Stimulated activated naive B cell treated with anti-CD40 and anti-IgM and Interleukin-4, amounts not matched to agents 10 μg/mL and 1 μg/mL and 100 μg/mL, for 72 hours (primary cell): ENCODE measurements at places on chromosomes 2 and 18.

DNA sequence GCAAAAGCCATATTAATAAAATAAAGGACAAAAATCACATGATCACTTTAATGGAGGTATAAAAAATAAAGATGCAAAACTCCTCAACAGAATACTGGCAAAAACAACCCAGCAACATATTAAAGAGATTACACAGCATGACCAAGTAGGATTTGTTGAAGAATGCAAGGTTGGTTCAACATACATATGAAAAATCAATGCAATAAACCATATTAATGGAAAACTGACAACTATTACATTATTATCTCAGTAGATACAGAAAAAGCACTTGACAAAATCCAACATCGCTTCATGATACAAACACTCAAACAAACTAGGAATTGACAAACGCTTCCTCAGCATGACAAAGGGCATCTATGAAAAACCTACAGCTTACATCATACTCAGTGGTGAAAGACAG lies 76.7 kb downstream of the CRACDL start:
- no peak for DNase-seq

DNA sequence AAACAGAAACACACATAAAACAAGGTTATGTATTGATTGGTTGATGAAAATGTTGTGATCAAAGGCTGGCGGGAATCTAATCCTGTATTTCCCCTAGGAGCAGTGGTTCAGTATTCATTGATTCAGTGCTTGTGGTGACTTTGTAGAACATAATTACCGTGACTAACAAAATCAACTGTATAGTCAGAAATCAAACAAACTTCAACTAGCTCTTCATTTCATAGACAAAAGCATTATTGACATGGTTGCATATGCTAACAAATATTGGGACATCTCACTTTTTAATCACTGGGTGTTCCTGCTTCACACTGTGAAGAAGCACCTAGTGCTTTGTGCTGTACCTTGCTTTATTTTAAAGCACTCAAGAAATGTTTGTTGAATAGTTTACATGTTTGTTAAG lies 41.4 kb downstream of the USP14 start:
- DNase-seq: no peak

DNA sequence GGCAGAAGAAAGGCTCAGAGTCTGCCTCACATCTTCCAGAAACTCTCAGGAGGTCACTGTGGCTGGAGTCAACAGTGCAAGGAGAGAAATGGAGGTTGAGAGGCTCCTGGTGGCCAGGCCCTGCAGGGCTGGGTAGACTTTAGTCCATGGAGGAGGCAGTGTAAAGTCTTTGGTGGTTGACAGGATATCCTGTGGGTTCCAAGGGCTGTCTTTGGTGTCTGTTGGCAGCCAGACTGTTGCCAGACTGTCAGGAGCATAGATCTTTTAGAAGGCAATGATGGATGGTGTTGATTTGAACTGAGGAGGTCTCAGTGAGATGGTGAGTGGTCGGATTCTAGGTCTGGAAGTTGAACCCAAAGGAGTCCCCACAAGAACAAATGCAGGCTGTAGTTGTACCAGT lies 45.0 kb upstream of the SKOR2 start:
- DNase-seq: no peak

DNA sequence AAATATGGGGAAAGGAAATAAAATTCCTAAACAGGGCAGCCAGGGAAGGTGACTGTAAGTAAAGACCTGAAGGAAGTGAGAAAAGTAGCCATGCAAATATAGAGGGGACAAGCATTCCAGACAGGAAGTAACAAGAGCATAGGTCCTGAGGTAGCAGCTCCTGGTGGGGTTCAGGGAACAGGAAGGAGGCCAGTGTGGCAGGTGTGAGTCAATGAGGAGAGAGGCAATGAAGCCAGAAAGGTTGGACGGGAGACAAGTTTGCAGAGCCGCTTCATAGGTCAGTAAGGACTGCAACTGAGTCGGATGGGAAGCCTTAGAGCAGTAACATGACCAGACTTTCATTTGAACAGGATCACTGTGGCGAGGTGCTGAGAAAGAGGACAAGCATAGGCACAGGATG lies 150.9 kb downstream of the METTL4 start:
- no peak for DNase-seq

DNA sequence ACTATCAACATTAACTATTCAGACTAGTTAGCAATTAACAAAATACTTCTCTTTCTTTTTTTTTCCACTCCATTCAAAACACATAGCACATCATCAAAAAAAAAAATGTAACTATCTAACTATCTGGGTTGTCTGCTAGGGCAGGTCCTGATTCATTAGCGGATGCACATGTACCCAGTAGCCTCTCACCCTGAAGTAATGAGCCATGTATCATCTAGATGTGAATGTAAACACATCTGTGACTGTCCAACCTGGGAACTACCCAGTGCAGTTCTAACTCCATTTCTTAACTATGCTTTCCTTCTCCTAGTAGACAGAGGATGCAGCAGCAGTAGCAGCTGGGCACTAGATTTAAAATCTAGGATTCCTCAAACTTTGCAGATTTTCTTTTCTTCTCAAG lies 183.1 kb upstream of the PIK3C3 start:
- DNase-seq: no peak

DNA sequence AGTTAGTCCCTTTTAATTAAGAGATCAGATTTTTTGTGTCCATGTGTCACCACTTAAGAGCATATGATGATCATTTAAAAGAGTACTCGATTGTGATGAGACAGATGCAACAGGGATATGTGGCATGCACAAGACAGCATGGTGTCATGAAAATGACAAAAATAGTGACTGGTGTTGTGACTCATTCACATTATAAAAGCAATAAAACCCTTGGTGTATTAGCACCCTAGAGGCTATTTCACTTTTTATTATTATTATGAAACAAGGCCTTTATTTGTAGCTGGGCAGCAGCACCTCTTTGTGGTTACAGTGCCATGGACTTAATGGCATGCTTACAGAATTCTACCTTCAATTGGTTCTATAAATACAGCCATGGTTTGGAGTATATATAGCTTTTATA lies 1296.0 kb upstream of the ZEB2 start:
- no peak for DNase-seq

DNA sequence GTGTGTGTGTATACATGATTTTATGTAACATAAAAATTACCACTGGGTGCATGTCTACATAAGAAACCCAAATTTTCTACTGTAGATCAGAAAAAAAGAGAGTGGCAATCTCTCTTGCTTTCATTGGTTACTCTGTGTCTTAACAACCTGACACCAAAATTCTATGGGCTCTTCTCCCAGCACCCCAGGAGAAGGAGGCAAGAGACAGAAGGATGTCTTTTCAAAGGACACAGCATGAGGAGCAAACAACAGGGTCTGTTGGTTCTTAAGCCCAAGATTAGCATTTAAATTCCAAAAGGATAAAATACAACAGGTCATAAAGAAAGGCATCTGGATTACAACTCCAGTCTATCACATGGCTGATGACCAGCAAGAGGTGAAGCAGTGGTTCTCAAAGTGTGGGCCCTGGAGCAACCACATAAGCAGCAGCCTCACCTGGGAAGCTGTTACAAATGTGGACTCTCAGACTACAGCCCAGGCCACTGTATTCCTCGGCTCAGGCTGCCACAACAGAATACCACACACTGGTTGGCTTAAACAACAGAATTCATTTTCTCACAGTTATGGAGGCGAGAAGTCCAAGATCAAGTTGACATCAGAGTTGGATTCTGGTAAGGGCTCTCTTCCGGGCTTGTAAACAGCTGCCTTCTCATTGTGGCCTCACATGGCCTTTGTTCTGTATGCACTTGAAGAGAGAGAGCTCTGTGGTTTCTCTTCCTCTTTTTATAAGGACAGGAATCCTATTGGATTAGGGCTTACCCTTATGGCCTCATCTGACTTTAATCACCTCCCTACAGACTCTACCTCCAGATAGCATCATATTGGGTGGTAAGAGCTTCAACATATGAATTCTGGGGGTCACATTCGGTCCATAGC lies 79.8 kb upstream of the RNF152 start:
- DNase-seq: no peak

DNA sequence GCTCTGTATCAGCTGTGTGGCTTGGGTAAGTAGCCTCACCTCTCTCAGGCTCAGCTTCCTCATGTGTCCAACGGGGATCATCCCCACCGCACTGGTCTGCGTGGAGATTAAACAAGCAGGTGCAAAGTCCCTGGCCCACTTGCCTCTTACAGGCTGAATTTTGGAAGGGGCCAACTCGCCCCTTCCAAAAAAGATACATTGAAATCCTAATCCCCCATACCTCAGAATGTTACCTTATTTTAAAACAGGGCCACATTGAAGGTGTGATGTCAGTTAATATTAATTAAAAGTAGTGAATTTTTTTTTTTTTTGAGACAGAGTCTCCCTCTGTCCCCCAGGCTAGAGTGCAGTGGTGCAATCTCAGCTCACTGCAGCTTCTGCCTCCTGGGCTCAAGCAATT lies 34.8 kb downstream of the TBC1D8 start:
- DNase-seq: no peak

GRCh38 chr18:47513614-47514013 lies 262.2 kb upstream of the SKOR2 start:
- no peak for DNase-seq

- DNase-seq: no peak
These were observed 71.1 kb upstream of the HK2 start for GRCh38 chr2:74762789-74763188.

DNA sequence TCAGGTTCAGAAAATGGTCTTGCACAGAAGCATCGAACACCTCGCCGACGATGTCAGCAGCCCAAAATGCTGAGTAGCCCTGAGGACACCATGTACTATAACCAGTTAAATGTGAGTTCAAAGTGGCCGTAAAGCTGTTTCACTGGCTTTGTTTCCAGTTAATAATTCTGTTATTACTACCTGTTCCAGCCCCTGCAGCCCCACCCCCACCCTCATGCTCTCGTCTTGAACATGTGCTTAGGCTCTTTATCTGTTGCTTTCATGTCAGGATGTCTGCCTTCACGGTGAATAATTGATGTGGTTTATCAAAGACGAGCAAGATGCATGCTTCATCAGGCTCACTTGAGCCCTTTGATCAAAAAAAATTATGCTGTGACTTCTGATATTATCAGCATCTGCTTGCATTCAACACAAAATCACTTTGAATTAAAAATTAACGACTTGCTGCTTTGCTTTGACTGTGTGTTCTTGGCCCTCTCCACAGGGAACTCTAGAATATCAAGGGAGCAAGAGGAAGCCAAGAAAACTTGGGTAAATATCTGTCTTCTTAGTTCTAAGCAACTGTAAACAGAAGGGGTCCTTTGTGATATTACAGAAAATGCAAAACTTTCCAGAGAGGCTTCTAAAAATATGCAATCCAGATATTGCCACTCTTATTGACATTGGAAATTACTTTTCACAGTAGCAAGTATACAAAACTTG lies 63.4 kb upstream of the SP5 start:
- no peak for DNase-seq

- no peak for DNase-seq
These were observed 236.8 kb upstream of the TNP1 start for GRCh38 chr2:217096474-217097225.

GRCh38 chr2:37707393-37707792 lies 36.0 kb upstream of the CDC42EP3 start:
- DNase-seq: no peak

DNA sequence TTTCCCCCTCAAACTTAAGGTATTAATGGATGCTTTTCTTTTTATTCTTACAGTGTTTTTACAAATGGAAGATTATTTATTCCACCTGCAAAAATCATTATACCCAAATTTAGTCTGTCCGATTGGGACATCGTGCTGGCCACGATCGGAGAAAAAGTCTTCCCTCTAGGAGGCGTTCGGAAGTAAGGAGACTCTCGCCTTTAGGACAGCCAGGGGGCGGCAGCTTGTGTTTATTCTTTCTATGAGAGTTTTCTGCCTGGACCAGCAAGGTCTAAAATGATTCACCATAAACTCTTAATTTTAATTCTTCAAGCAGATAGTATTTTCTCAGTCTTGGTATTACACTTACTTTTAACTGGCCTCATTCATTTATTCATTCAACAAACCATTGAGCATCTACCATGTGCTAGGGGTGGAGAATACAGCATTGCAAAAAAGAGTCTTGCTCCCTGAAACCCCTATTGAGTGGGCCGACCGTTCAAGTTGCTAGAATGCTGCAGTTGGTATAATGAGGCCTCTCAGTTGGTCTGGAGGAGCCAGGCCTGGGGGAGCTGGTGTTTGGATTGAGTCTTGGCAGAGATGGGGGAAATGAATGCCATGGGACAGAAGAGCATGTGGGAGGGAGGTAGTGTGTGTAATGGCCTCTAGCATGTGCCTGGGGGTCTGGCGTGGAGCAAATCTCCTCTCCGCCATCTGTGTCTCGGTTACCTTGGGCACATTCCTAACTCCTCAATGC lies 38.7 kb downstream of the DCDC2C start:
- DNase-seq: no peak

DNA sequence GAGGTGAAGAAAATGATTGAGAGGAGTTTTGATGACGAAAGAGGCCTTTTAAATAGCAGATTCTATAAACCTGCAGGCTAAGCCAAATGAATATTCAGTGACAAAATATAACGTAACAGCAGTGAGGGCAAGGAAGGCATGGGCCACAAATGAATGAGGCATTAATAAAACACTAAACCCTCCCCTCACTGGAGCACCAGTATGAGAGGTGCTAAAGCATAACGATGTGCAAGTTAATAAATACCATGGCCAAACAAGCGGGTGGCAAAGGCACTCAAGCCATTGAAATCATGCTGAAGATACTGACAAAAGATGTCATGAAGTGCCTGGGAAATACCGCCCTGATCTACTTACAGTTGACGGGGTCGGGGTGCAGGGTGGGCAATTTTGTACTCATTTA lies 30.2 kb upstream of the LONRF2 start:
- no peak for DNase-seq

DNA sequence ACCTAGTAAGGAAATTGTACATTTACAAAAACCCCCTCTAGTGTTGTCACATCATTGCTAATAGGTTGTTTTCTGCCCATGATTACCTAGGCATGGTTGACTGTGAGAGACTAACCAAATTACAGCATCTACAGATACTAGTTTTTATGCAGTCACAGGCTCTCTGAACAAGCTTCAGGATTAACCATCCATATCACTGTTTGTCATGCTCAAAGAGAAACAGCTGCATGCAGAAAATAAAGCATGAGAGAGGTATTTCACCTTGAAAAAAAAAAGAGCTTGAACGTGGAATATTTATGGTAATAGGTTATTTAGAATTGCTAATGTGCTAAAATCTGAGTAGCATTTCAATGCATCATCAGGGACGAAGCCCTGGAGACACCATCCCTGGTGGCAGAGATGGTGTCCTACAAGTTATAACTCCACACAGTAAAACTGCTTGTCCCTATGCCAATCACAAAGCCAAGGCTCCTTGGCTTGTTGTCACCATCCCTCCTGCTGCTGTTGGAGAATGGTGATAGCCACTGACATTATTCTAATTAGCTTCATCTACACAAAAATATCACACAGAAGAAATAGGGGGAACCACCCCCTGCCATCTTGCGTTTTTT lies 5.4 kb downstream of the NEB start:
- no peak for DNase-seq
